ENCODE measurements at places on chromosomes 1 and 21.
A peak's percentile ranks its signal among the peaks of the same experiment; 100 is the strongest.

DNA sequence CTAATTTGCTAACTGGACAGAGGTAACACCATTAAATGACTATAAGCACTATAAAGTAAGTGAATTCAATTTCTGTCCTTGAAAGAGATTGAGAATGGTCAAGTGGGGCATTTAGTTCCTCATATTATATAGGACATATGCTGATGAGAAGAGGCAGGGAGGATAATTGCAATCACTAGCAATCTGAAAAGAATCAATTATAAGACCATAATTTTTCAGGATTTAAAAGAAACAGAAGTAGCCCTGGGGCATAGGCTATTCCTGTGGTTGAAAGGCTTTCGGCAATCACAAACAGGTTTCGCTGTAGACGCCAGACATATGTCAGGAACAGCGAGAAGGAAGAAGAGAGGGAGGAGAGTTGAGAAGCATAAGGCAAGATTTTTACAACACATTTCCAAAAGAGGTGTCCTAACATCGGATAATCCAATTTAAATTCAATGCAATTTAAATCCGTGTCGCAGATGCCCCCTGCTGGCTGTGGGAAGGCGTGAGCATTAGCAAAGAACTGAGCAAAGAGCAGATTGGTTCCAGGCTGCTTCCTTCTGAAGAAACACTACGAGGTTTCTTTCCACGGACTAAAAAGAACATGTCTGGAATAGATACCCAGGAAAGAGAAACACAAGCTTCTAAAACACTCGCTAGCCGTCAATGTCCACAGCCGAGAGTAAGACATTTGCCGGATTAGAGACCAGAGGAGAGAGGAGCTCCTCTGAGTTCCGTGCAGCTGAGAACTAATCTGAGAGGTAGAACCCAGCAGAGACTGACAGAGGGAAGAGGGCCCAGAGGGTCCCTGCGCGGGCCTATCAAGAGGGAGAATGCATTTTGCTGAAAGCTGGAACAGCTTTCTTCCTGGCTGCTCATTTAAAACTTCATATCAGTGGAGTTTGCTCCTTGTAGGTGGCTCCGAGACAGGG lies 27.9 kb downstream of the RGS5 start:
- DNase-seq, result peak; percentile 85

GRCh38 chr1:170692866-170693575 lies 29.1 kb downstream of the PRRX1 start:
- no peak for DNase-seq

DNA sequence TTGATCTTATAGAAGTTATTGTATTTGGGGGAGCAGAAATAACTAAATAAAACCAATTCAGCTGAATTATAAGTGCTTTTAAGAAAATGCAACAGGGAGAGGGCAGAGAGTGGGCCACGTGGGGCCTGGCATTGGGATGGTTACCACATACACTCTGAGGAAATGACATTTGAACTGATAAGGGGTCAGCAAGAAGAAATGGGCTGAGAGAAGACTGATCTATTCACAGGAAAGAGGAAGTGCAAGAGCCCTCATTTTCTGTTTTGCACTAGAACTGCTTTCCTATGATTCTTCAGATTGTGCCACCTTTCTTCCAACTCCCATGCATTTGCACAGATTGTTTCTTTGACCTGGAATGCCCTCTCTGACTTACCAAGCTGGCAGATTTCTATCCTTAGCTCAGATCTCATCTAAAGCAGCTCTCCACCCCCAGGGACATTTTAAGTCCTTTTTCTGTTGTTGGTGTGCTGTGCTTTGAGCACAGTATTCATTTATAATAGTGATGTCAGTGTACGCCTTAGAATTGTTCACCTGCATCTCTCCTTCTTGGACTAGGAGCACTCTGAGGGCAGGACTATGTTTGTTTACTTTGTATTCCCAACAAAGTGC lies 115.9 kb downstream of the FGGY start:
- no peak for DNase-seq

- DNase-seq, result no peak
Observed at GRCh38 chr1:7101187-7101586, 315.9 kb downstream of the CAMTA1 start.

DNA sequence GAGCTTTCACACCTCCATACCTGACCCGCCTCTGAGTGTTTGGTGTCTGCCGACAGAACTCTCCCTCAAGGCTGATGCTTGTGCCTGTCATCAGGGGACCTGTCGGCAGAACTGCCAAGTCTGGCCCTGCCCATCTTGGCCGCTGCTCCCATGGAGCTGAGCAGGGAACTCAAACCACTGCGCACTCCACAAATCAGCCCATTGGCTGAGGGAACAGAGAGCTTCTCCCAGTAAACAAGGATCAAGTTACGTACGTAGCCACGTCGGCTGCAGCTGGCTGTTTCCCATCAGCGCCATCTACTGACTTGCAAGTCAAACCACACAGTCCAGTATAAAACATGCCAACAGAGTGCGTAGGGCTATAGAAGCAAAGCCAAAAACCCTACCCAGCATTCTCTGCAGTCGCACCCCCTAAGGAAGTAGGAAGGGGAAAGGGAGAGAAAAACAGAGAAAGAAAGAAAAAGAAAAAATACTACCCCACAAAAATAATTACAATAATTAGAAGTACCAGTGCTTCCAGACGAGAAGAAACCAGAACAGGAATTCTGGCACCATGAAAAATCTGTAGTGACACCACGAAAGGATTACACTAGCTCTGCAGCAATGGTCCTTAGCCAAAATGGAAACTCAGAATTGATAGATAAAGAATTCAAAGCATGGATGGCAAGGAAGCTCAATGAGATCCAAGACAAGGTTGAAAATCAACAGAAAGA lies 13.1 kb downstream of the KRTAP13-1 start:
- no peak for DNase-seq

- no peak for DNase-seq
Observed at GRCh38 chr1:29218223-29218622, 12.5 kb downstream of the MECR start.

DNA sequence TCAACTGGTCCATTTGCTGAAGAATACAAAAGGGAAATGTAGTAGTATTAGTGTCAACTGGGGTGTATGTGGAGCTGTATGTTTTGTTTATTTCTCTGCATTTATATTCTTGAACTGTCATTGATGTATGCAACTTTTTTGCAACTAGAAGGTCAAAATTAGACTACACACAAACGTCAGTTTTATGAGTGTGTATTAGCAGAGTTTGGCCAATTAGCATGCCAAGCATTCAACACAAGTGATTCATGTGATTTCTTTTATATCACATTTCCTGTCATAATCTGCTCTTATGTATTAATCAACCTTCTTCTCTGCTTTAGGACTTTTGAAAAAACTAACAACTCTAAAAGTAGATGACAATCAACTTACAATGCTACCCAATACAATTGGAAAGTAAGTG lies 211.1 kb downstream of the LRRC40 start:
- DNase-seq, result no peak

DNA sequence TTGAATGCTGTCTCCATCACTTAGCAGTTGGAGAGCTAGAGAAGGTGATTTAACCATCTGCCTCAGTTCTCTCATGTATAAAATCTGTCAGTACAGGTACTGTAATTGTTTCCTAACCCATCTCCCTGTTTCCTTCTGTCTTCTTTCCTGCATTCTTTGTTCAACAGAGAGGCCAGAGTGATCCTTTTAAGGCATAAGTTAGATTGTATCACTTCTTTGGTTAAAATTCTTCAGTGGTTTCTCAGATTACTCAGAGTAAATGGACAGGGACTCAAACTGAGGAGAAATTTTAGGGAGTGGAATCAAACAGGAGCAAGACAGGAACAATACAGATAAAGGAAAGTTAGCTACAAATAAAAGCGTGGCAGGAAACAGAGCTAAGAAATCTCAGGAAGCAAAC lies 45.2 kb upstream of the SSX2IP start:
- DNase-seq, result no peak

DNA sequence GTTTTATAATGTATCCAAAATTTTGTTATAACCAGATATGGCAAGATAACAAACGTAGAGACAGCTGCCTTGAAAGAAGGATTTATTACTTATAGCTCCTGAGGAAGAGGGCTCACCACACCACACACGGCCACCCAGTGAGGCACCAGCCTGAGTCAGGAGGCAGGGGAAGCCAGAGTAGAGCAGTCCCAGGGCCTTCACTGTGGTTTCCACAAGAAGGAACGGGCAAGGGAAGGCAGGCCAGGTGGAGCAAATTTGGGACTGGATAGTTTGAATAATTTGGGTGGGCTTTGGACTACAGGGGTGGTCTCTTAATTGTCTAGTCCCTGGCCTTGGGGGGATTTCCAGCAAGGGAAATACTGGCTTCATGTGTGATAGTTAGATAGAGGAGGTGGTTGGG lies 72.5 kb downstream of the RRAGC start:
- no peak for DNase-seq

DNA sequence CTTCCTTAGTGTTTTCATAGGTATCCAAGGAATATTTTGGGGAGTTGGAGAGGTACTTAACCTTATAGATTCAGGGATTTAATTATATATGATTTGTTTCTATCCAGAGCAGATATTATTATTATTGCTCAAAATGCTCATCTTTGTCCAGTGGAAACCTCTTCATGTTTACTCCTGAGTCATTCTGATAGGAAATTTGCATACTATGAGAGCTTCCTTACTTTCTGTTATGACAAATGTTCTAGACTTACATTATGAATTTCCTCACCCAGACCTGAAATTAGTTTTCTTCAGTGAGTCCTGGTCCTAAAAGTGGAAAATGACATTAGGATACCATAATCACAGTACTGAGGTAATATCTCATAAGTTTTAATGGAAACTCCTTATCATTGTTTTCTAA lies 57.5 kb upstream of the PLPPR5 start:
- no peak for DNase-seq

DNA sequence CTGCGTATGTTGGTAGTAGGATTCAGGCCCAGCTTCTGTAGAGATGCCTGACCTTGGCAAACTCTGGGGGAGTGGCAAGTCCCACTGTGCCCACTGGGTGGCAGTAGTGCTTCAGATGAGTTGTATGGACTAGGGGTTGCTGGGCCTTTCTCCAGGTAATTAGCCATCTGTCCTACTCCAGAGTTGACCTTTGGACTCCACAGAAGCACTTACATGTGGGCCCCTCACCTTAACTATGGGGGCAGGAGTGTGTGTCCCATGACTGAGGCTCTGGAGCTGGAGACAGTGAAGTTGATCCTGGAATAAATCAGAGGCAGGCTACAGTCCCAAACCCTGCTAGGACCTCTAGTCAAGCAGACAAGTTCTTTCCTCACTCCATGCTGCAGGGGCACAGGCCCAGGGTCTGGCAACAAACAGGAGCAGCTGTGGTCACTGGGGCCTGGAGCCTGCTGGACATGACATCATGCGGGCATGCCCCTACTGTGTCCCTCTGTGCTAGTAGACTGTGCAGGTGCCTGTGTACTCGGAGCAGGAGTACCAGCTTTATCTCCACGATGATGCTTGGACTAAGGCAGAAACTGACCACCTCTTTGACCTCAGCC lies 4.6 kb downstream of the DMAP1 start:
- no peak for DNase-seq

GRCh38 chr1:40630488-40631223 lies 34.8 kb downstream of the RIMS3 start:
- no peak for DNase-seq

- DNase-seq, result no peak
Observed at GRCh38 chr1:240031009-240031408, 60.7 kb upstream of the FMN2 start.

DNA sequence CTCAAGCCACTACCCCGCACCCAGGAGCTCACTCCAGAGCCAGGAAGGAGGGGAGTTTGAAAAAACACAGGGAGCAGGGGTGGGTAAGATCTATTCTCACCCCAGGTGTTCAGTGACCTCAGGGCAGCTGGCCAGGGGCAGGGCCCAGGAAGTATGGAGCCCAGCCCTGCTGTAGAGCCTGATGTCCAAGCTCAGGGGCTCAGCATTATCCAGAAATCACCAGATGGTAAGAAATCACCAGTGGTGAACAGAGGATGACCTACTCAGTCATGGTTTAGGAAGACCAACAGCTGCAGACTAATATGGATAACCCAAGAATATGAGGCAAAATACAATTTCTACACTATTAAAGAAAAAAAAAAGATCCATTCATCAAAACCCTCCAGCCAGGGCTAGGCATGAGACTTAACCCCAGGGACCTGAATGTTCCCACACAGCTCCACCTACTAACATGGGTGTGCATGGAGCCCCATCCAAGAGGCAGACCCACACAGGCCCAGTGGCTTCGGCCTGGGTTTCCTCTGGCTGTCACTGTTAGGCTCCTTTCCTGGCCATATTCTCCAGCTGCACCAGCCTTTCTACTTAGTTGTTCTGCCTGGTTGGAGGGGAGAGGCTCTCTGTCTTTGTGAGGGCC lies 67.6 kb downstream of the KCNN3 start:
- no peak for DNase-seq

DNA sequence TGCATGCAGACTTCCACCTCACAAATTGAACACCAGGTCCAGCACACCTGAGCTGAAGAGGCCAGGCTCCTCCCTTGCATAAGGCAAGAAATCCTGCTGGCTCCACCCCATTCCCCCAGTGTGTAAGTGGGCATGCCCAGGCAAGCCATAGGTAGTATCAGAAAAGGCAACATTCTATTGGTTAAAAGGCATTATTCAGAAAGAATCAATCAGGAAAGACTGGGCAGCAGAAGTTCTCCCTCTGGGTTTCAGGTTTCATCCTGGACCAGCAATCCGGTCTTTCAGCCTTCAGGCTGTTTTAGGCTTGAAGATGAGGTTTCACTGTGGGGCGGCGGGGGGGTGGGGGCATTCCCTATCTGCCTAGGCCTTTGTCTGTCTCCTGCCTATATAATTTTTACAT lies 42.0 kb upstream of the LHX8 start:
- DNase-seq, result no peak

DNA sequence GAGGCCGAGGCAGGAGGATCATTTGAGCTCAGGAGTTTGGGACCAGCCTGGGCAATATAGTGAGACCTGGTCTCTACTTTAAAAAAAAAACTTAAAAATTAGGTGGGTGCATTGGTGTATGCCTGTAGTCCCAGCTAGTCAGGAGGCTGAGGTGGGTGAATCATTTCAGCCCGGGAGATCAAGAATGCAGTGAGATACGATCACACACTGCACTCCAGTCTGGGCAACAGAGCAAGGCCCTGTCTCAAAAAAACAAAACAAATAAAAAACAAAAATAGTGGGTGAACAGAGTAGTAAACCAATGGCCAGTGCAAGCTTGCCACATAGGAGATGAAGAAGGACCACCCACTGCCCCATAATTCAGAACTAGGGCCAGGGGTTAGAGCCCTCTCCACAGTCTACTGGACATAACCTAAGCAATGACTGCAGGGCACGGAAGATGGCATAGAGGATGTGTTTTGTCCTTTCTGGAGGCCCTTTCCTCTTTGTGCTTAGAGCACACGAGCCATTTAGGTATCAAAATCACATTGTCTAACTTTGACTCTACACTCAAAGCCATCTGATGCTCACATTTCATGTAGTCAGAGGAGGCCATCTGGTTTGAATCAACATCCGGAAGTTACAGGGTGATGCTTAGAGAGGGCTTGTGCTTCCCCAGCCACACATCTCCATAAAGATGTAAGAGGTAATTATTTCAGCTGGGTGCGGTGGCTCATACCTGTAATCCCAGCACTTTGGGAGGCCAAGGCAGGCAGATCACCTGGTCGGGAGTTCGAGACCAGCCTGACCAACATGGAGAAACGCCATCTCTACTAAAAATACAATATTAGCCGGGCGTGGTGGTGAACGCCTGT lies 12.6 kb downstream of the CD2 start:
- DNase-seq, result no peak

All from osteocyte (in vitro differentiated cells).